ENCODE measurements at places on chromosomes 4 and X.

DNA sequence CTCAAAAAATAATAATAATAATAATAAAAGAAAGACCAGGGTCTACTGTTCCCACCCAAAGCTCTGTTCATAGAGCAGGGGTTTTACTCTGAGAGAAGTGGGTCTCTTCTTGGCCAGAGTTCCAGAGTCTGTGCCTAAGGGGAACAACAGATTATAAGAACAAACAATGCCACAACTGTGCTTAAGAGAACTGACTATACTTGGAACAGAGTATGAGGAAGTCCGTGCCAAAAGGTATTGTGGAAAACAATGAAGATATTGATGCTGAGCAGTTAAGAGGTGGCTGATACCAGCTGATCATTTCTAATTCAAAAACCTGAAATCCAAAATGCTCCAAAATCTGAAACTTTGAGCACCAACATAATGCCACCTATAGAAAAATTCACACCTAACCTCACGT is 229.6 kb downstream of the FBXO8 start:
- H3K36me3 ChIP-seq = no peaks in the 10 kb centered on the region
- no peak for DNase-seq
- no peak overlapping the region for H3K27ac ChIP-seq
- no peaks in the 10 kb centered on the region for H3K4me1 ChIP-seq
- no peak overlapping the region for H3K4me3 ChIP-seq

- H3K27me3 ChIP-seq = no peaks in the 10 kb centered on the region
- no peak overlapping the region for H3K4me3 ChIP-seq
- H3K27ac ChIP-seq = peak overlapping the region; percentile 77
- no peaks in the 10 kb centered on the region for H3K4me1 ChIP-seq
Observed at GRCh38 chr4:155602351-155603140, 64.1 kb upstream of the GUCY1A1 start.

GRCh38 chr4:88517825-88518224 is 5.8 kb downstream of the PYURF start:
- H3K36me3 ChIP-seq = no peaks in the 10 kb centered on the region
- H3K27me3 ChIP-seq = no peaks in the 10 kb centered on the region
- H3K27ac ChIP-seq = no peak overlapping the region
- H3K4me3 ChIP-seq = no peak overlapping the region
- peaks cover 11% of the 10 kb centered on the region for H3K4me1 ChIP-seq

DNA sequence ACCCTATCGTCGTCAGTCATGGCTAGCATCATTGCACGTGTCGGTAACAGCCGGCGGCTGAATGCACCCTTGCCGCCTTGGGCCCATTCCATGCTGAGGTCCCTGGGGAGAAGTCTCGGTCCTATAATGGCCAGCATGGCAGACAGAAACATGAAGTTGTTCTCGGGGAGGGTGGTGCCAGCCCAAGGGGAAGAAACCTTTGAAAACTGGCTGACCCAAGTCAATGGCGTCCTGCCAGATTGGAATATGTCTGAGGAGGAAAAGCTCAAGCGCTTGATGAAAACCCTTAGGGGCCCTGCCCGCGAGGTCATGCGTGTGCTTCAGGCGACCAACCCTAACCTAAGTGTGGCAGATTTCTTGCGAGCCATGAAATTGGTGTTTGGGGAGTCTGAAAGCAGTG is 1.6 kb downstream of the ZCCHC12 start:
- H3K27me3 ChIP-seq = peaks cover 76% of the 10 kb centered on the region
- no peak overlapping the region for H3K27ac ChIP-seq
- no peaks in the 10 kb centered on the region for H3K4me1 ChIP-seq
- no peak for DNase-seq

DNA sequence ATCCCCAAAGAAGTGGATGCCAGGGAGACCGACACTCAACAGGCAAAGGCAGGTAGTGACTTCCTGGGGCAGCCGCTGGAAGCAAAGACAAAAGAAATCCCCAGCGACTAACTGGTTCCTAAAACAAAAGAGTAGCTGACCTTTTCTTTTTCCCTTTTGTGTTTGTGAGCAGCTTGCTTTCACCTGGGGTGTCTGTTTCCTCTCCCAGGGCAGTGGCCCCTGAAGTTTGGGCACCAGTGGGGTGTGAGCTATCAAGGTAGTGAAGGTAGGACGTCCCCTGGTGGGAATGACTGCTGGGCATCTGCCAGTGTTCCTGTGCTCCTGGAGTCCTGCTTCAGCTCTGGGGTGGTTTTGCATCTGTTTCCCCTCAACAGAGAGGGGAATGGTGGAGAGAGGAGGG is 41.6 kb upstream of the STIM2 start:
- H3K36me3 ChIP-seq = no peaks in the 10 kb centered on the region
- H3K27me3 ChIP-seq = no peaks in the 10 kb centered on the region
- no peak overlapping the region for H3K4me3 ChIP-seq
- no peak for DNase-seq
- H3K4me1 ChIP-seq = no peaks in the 10 kb centered on the region
- H3K27ac ChIP-seq = no peak overlapping the region

GRCh38 chrX:137041329-137041728 is 7.5 kb upstream of the GPR101 start:
- no peak overlapping the region for H3K4me3 ChIP-seq
- no peak overlapping the region for H3K27ac ChIP-seq

DNA sequence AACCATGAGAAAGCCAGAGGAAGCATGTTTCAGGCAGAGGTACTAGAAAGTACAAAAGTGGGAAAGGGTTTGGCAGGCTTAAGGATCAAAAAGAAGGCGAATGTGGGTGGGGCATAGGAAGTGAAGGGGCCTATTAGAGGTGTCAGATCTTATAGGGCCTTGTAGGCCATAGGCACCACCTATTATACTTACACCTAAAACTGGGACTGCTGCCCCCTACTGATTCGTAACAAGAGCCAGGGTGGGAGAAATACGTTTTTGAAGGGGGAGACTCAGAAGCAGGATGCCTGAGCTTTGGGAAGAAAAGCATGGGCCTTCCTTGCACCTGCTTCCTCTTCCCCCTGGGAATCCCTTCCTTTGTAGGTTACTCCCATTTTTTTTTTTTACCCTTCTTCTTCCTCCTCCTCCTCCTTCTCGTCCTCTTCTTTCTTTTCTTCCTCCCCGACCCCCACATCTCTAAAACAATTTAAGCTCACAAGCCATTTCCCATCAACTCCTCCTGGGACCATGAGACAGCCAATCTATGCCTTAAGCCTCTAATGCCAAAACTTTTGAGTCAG is 40.7 kb upstream of the GPC3 start:
- no peak overlapping the region for H3K27ac ChIP-seq
- no peak overlapping the region for H3K4me3 ChIP-seq
- peaks cover 33% of the 10 kb centered on the region for H3K27me3 ChIP-seq

GRCh38 chr4:5870701-5871100 is 22.2 kb downstream of the CRMP1 start:
- no peak overlapping the region for H3K27ac ChIP-seq
- no peak overlapping the region for H3K4me3 ChIP-seq
- DNase-seq = no peak

DNA sequence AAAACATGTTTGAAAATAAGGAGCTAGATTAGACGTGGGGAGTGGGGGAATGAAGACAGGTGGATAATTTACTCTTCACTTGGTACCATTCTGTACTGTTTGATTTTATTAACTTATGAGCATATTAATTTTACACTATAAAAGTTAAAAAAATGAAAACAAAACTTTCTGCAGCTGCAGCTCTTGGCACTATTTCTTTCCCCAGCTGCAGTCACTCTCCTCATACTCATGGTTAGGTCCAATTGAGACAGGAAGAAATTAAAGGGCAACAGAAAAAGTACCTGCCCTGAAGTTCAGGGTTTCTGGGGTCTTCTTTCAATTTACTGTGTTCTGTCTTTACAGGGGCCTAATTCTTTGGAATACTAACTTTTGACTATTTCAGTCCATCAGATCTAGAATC is 15.4 kb downstream of the MAD2L1 start:
- no peaks in the 10 kb centered on the region for H3K4me1 ChIP-seq
- H3K36me3 ChIP-seq = no peaks in the 10 kb centered on the region
- no peak overlapping the region for H3K27ac ChIP-seq
- H3K4me3 ChIP-seq = no peak overlapping the region

DNA sequence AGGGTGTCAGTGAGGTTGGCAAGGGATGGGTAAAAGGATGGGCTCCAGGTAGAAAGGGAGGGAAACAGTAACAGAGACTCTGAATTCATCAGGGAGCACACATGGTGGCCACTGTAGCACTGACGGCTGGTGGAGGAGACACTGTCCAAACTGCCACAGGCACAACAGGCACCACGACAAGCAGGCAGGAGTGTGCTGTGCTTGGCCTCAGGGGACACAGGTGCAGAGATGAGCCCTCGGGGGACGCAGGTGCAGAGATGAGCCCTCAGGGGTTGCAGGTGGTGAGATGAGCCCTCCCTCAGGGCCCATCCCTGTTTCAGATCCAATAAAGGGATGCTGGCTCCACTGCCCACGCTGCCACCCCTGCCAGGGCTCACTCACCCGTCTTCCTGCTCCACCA is 7.6 kb downstream of the PDE6B start:
- DNase-seq = no peak
- no peaks in the 10 kb centered on the region for H3K36me3 ChIP-seq
- H3K4me3 ChIP-seq = no peak overlapping the region
- no peak overlapping the region for H3K27ac ChIP-seq

- no peak for DNase-seq
- no peak overlapping the region for H3K27ac ChIP-seq
- no peaks in the 10 kb centered on the region for H3K4me1 ChIP-seq
Observed at GRCh38 chr4:53767482-53767881, 176.2 kb upstream of the LNX1 start.

DNA sequence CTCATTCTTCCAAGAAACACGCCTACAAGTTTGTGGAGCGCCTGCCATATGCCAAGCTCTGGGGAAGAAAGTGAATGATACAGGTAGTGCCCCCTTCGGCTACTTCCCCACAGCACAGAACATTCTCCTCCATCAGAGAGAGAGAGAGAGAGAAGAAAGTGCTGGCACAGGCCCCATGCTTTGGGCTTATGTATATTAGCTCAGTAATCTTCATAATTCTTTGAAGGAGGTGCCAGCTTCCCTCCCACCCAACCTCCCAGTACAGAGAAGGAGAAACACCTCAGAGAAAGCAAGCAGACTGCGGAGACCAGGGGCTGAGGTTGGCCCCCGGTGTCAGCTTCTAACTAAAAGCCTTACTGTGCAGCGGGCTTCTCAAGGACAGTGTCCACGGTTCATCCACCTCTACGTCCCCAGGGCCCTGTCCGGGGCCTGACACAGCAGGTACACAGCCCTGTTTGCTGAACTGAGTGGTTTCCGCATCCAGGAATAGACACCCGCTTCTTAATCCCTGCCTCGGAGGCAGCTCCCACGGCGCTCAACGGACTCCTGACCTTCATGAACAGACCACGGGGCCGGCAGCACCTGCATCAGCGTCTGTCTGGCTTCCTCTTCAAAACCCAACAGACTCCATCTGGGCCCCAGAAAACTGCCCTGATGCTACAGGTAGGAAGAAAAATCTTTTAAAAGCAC is 50.2 kb downstream of the JAKMIP1 start:
- no peak overlapping the region for H3K27ac ChIP-seq
- DNase-seq = no peak
- H3K4me3 ChIP-seq = no peak overlapping the region
- no peaks in the 10 kb centered on the region for H3K4me1 ChIP-seq
- no peaks in the 10 kb centered on the region for H3K27me3 ChIP-seq
- H3K36me3 ChIP-seq = no peaks in the 10 kb centered on the region

Measured in breast epithelium (tissue), 4 donors.